ENCODE measurements at places on chromosomes 11 and 22.
A peak's percentile ranks its signal among the peaks of the same experiment; 100 is the strongest.

GRCh38 chr11:16110886-16111285, 245.5 kb downstream of the SOX6 start:
- DNase-seq, result no peak

DNA sequence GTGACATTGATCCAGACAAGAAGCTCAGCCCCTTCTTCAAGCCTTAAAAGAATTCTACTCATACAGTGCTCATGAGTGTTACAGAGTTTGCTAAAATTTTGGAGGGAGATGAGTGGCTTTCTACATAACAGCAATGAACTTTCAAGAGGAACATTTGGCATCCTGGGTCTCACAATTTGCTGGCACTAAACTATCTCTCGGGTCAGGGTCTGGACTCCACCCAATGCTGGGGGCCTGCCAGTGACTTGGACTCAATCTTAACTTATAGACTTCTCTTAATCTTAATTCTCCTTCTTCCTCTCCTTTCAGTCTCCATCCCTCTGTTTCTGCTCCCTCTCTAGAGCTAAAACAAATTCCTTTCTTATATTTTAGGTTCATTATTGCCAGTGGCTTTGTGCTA, 317.9 kb downstream of the TMEM135 start:
- DNase-seq, result no peak

- no peak for DNase-seq
Measured at GRCh38 chr22:16776080-16776479, 49.1 kb downstream of the XKR3 start.

- no peak for DNase-seq
Measured at GRCh38 chr22:25490896-25491295, 73.6 kb upstream of the GRK3 start.

GRCh38 chr11:10294290-10294953, 403 bp upstream of the SBF2 start:
- no peak for DNase-seq

DNA sequence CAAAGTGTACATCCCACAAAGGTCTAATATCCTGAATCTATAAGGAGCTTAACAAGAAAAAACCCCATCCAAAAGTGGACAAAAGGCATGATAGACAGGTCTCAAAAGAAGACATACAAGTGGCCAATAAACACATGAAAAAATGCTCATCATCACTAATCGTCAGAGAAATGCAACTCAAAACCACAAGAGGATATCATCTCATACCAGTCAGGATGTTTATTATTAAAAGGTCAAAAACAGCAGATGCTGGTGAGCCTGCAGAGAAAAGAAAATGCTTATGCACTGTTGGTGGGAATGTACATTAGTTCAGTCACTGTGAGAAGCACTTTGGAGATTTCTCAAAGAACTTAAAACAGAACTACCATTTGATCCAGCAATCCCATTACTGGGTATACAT, 12.7 kb downstream of the LGALS12 start:
- DNase-seq, result no peak

DNA sequence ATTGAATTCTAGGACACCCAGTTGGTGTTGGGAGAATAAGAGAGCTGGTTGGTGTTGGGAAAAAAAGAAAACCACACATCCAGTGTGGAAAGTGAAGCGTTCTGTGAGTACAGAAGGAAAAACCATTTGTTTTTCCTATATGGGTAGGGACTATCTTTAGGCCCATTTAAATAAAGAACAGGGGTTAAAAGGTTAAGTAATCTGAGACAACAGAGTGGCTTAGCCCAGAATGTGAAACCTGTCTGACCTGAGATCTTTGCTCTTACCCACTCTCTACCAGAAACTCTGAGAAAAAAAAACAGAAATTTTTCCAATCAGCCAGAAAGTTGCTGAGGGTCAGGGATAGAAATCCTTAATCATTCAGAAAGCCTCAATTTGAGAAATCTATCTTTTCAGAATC, 59.8 kb upstream of the LRRC55 start:
- DNase-seq, result no peak

DNA sequence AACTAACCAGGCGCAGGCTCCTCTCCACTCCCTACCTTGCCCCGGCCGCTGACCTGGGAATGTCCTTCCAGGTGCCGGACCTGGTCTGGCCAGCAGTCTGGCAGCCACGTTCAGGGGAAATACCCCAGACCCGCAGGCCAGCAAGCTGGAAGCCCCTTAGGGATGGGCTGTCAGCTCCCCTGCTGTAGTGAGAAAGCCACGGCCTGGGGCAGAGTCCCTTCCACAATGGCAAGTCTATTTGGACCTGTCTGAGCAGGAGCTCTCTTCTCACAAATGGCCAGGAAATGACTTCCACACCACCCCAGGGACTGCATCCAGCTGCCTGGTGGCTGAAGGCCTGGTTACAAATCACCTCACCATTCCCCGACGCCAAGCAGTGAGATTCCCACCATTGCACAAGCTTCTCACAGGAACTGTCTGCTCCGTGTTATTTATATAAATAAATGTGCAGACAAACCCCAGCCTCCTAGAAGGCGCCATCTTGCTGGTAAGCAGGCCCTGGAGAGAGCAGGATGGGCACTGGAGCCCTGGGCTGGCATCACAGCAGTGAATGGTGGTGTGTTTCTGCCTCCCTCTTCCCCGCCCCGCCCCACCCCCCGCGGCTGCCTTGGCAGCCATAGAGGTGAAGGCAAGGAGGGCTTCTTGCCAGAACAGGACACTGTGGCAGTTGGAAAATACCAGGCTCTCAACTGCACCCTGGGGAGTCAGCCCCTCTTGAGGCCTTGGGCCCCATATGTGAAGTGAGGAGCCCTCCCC, 23.7 kb downstream of the RSPH14 start:
- DNase-seq, result no peak

GRCh38 chr11:75795276-75796090, 19.5 kb upstream of the UVRAG start:
- DNase-seq, result no peak

DNA sequence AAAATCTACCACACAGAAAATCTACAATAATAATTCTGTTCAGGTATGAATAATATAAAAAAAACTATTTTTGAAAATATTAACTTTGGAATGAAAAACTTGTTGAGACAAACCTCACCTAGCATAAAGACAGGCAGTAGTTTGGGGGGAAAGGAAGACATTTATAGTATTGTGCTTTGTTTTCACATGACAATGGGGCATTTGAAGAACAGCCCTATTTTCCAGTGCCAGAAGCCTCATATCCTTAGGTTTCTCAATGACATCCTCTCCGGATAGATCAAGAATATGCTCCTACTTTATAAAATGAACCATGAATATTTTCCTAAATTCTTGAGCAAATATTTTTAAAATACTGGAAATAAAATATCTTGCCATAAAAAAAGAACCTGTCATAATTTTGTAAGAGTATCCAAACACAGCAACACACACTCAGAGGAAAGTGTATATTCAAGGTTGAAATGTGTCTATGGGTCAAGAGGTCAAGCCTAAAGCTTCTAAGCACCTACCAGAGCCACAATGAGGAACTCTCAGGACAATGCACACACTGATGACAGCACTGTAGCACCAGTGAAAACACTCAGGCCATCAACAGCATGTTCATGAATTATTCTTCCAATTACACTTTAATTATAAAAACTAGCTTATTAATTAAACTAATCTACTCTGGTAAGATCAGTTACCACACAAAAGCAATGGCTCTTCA, 68.7 kb downstream of the MRTFA start:
- no peak for DNase-seq

GRCh38 chr11:7019500-7020182, 505 bp downstream of the ZNF214 start:
- peak; percentile 13 for DNase-seq

DNA sequence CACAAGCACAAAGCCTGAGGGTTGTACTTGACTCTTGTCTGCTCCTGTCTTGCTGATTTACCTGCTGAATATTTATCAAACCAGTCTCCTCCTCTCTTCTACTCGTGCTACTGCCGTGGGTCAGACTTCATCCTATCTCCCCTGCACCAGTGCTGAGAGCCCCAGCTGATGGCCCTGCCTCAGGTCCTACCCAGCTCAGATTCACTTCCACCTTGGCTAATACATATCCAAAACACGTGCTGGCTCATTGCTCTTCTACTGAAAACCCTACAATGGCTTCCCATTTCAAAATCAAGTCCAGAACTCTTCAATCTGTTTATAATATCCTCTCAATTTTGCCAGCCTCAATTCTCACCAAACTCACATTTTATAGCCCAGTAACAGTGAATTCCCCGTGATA, 48.3 kb downstream of the RAB30 start:
- DNase-seq, result no peak

DNA sequence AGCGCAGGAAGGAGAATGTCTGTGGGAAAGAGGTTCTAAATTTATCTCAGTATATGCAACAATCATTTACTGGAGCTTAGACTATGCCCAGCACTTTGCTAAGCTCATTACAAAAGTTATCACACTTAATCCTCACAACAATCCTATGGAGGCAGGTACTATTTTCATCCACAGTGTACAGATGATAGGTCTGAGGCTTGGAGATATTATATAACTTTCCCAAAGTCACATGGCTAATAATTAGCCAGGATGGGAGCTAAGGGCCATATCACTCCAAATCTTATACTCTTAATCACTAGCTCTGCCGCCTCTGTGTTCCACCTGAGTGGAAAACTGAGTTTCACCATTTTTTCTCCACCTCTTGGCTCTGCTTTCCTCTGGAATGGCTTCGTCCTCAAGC, 47.3 kb upstream of the CAPRIN1 start:
- no peak for DNase-seq

DNA sequence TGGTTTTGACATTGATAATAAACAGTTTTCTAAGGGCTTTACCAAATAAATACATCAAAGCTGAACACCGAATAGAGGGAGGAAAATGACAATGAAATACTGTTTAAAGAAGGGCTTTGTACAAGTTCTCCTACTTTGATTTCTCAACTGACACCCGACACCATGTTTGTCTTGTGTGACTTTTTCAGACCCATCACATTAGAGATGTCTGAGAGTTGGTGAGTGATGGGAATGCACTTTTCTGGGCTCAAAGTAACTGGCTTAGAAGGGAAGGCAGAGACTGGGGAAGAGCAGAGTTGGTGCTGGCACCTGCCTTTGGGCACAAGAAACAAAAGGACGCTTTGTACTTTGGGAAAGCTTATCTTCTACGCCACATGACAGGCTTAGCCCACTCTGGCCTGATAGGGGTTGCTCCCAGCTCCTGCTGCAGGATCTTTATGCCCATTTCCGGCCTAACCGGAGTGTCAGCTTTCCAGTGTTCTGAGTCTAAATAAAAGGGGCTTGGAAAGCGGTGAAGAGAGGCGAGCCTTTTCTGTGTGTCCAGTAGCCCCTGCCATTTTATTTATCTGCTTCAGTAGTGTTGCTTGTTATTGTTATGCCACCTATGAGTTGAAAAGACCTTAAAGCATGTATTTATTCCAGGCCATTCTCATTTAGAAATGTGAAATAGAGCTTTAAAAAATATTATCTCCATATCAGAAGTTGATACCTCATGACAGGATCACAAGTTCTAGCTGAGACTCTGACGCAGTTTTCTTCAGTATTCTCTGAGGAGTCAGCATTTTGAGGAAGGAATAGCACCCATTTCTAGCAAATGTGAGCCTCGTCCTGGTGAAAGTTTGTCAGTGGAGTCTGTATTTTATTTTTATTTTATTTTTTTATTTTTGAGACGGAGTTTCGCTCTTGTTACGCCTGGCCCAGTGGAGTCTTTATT, 24.2 kb downstream of the KREMEN1 start:
- no peak for DNase-seq

DNA sequence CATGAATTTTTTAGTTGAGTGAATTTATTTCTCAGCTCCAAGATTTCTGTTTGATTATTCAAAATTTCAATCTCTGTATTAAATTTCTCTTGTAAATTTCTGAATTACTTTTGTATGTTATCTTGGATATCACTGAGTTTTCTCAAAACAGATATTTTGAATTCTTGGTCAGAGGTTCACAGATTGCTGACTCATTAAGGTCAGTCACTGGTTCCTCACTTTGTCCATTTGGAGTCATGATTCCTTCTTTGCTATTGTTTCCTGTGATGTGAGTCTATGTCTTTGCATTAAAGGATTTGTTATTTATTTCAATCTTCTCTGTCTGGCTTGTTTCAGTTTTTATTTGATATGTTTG, 10.2 kb upstream of the IL17RA start:
- DNase-seq, result no peak

DNA sequence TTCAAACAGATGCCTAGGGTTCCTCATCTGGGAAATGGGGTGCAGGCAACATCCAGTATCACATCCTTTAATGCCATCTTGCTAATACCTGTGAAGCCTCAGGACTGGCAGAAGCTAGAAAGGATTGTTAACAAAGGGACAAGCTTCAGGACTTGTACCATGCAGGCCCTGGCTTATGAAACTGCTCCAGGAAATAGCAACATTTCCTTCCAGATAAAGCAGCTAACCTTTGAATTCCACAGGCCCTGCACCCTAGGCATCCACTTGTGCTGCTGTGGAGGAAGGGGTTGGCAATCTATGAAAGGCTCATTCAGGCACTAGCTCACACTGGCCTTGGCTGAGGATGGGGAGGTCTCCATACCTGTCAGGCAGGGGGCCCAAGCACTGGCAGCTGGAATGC, 87.2 kb downstream of the BTBD10 start:
- DNase-seq, result no peak

DNA sequence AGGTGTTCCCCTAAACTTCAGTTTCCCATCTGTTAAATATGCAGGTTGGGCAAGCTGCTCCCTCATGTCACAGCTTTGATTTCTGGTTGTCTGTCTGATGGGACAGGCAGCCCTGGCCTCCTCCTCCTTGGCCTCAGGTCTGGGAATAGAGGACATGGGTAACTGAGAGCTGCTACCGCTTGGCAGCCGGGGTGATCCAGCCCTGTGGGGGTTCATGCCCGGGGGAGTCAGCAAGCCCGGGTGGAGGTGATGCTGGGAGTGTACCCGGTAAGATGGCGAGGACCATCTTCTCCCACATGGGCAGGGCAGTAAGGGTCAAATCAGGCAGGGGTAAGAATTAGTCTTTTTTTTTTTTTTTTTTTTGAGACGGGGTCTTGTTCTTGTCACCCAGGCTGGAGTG, 845.0 kb downstream of the TBC1D22A start:
- DNase-seq, result no peak

DNA sequence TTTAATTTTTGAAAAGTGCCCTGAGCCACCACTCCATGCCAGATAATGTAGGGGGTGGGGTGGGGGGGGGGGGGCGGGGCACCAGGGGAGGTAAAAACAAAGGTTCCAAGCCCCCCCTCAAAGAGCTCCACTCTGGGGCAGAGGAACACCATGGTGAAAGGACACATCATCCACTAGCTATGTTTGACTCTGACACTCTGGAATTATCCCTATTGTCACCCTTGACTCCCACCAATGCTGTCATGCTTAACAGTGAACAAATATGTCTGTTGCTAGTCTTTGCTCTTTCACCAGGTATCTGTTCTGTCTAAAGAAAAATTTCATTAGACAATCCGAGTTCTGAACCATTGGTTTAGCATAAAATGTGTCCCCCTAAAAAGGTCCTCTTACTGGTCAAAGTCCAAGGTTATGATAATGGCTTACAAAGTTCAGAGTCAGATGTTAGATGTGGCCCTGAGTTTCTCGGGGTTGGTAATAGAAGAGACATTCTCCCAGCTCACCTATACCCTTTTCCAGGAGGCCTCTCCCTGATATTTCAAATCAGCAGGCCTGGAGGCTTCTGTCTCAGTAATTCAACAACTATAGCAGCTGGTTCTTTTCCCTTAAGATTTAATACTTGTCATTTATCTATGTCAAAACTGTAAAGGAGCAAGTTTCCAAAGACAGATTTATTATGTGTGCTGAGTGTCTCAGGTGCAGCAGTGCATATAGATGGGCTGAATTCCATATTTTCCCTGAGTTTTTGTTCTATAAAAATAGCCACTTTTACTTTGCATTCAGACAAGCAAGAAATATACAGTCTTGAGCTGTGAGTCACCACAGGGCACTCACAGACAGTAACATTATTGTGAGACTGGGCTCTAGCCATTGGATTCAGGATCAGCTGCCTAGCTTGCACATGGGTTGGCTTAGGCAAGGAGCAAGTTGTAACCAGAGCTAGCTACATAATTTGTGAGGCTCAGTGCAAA, 174.1 kb downstream of the CSNK2A3 start:
- no peak for DNase-seq
